ENCODE measurements at places on chromosomes 1 and 21.

- no peak for DNase-seq
These were observed 57.4 kb downstream of the SSX2IP start for GRCh38 chr1:84632673-84633434.

GRCh38 chr1:12519693-12520364, 98.2 kb downstream of the DHRS3 start:
- no peak for DNase-seq

- DNase-seq = no peak
These were observed 21.5 kb downstream of the NDUFS5 start for GRCh38 chr1:39047374-39048229.

- DNase-seq = no peak
These were observed 46.5 kb downstream of the SIM2 start for GRCh38 chr21:36745459-36745858.

- DNase-seq = no peak
These were observed 20.6 kb upstream of the PPM1J start for GRCh38 chr1:112735752-112736151.

- no peak for DNase-seq
These were observed 380.5 kb upstream of the VAMP3 start for GRCh38 chr1:7390604-7391000.

- peak; percentile 64 for DNase-seq
These were observed 74.6 kb downstream of the ARID4B start for GRCh38 chr1:235253219-235253962.

GRCh38 chr1:201019321-201019977, 4.1 kb downstream of the KIF21B start:
- peak; percentile 85 for DNase-seq

DNA sequence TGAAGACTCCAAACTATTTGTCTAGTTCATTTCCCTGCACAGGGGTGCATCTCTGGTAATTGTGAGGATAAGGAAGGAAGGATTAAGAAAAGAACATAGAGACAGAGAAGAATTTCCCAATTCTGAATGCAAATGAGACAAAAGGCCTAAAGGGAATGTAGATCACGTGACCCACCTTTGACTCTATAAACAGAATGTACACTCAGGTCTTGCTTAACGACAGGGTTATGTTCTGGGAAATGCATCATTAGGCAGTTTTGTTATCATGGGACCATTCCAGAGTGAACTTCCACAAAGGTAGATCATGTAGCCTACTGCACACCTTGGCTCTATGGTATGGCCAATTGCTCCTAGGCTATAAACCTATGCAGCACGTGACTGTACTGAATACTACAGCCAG, 252.3 kb upstream of the ZP4 start:
- no peak for DNase-seq

DNA sequence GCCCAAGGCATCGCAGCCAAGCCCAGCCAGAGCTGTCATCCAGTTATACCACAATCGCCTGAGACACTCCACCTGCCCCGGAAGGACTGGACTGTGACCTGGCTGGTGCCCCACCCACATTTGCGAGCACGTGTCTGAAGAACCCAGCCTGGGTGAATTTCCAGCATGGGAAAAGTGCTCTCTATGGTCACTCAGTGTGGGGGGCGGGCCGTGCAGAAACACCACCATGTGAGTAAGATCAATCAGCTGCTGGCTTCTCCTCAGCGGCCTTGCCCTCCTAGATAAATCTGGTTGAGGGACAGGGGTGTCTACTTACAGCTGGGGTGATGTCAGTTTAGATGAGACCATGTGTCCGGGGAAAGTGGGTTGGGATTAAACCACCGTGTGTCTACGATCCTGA, 44.8 kb downstream of the URB1 start:
- no peak for DNase-seq

GRCh38 chr1:109783436-109783835, 19.7 kb upstream of the EPS8L3 start:
- DNase-seq = no peak

GRCh38 chr21:19261731-19262376, 858.3 kb upstream of the TMPRSS15 start:
- DNase-seq = no peak

GRCh38 chr1:1918901-1919303, at the start of gene TMEM52:
Gene TMEM52 (minus strand): TSS chr1:1919279. CDS start chr1:1919265, 14 bp downstream.
- no peak for DNase-seq

- DNase-seq = no peak
These were observed 6.8 kb downstream of the ETV3L start for GRCh38 chr1:157092831-157093230.

- no peak for DNase-seq
These were observed 73.1 kb upstream of the SCCPDH start for GRCh38 chr1:246651012-246651695.

DNA sequence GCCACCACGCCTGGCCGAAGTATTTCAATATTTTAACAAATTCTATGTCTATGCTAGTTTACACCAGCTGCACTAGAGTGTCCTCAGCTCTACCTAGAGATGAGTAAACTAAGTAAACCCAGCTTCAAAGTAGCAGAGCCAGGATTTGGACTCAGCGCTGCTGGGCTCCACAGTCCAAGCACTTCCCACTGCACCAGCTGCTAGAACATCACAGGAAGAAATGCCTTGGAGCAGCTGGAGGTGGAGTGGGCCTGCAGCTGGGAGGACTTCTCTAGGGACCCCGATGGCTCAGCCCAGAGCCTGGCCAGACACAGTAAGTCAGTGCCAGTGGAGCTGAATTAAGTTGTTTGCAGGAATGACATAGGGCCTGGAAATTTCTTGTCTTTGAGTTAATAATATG, 10.2 kb upstream of the SMIM12 start:
- DNase-seq = no peak

- DNase-seq = no peak
These were observed 16.0 kb downstream of the RRP1 start for GRCh38 chr21:43805275-43805800.

GRCh38 chr1:240491156-240491555, 120.8 kb downstream of the GREM2 start:
- no peak for DNase-seq

GRCh38 chr1:151713044-151713443, 3.6 kb downstream of the CELF3 start:
- no peak for DNase-seq

DNA sequence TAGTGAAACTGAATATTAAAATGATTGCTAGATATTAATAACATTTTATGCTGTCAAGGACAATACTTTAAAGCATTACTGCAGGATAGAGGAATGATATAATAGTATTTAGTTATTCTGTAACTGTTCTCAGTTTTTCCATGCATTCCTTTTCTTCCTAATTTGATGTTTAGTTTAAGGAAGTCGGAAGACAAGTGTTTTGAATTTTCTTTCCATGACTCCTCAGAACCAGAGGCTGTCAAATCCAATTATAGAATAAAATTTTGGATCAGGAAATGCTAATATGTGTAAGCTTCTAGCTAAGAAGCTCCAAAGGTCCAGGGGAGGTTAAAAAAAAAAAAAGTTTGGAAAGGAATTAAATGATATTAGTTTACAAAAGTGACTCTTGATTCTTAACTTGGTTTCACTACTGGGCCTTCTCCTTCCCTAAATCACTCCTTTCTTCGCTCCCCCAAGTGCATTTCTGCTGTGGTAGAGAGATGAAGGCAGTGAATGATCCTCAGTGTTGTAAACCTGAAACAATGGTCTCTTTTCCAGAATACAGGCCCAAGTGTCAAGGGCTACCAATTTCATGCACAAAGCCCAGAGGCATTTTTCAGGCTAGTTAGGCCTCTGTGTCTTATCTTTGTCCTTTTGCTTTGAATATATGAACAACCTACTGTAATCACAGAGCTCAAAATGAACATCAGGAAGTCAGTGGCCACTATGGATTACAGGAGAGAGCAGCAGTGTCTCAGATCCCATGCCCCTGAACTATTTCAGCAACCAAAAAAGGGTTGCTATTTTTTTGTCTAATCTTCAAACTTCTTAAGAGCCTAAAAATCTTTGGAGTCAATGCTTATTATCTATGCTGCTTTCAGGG, 6.2 kb downstream of the ADSS2 start:
- no peak for DNase-seq

- DNase-seq = no peak
These were observed 317.3 kb downstream of the COL11A1 start for GRCh38 chr1:102790997-102791396.

- DNase-seq = no peak
These were observed 22.2 kb downstream of the SGIP1 start for GRCh38 chr1:66556161-66556611.

DNA sequence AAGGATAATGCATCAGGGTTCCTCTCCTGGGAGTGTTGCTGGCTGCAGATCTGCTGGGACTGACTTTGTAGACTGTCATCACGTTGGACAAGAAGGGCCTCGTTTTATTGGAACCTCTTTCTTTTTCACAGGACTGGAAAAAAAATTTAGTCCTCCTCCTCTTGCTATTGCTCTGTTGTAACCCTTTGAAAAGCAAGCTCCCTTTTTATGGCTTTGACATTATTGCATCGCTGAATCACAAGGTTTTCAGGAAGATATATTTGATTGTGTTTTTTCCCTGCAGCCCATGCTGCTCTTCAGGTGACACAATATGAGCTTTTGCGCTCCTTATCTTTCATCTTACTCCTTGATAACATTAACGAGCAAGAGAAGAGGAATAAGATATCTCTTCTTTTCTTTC, 290.9 kb downstream of the CAMTA1 start:
- DNase-seq = no peak

- no peak for DNase-seq
These were observed 16.3 kb downstream of the CRB1 start for GRCh38 chr1:197284325-197284724.

DNA sequence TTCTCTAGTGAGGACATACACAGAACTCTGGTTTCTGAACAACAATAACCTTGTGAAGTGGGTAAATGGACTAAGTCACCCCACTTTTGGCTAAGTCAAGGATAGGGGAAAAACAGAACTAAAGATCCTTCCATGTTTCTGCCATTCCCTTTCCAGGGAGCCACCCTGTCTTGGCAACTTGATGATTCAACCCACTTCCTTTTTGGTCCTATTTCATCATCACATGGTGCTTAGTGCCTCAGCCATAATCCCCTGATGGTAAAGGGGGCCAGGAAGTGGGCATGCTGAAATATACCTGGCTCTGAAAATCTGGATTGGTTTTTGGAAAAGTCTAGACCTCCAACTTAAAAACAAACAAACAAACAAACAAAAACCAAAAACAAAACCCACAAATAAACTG, 206.4 kb upstream of the FOXD3 start:
- DNase-seq = no peak

GRCh38 chr1:54409156-54410142, 3.3 kb upstream of the SSBP3 start:
- no peak for DNase-seq

- DNase-seq = peak; percentile 23
These were observed 58.6 kb downstream of the ADARB1 start for GRCh38 chr21:45132841-45133573.

GRCh38 chr1:93349231-93350135, 3.8 kb downstream of the DR1 start:
- DNase-seq = no peak

DNA sequence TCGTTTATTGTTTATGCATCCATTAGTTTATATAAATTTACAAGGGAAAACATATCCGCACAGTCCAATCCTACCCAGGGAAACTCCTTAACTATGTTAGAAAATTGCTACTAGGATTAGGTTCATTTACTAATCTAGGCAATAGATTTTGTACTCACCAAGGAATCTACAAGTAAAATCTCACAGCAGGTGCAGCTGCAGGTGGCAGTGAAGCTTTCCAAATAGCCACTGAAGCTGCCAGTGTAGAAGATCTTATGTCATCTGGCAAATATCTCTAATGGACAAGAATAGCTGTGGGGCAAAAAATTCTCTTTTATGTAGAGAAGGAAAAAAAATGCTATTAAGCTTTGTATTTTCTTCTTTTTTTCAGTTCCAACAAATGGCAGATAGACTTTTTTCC, 963.4 kb upstream of the ADGRL4 start:
- no peak for DNase-seq

GRCh38 chr1:48955774-48956173, 179.1 kb upstream of the BEND5 start:
- DNase-seq = no peak

DNA sequence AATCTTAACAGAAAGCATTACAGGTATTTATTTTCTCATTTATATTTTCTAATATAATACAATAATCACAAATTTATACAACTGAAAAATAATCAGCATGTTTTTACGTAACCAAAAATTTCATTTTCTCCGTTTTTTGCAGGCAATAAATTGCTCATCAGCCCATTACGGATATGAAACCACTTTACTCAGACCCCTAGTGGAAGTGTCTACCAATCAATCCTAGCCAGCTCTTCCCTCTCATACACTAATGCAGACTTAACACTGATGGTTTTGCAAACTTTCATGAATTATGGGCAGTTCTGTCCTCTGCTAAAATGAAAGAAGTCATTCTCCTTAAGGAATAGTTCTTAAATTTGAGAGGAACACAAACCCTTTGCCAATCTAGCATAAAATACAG, 124.7 kb downstream of the EIF4G3 start:
- DNase-seq = no peak

DNA sequence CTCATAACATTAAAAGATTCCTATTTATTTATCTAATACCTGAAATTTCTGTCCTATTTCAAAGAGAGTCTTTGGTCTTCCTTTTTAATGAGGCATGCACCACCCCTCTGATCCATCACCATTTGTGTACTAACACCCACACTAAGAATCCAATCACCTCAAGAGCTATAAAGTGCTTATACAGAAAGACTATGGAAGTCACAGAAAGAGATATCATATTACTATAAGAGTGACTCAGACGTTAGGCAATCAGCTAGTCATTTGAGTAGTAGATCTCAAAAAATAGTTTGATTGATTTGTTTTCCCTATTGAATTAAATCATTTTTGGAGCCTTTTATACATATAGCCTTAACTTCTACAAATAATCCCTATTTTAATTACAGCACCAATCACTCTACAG, 46.1 kb downstream of the NME7 start:
- DNase-seq = no peak

GRCh38 chr21:41750051-41750450, 16.8 kb downstream of the RIPK4 start:
- no peak for DNase-seq

GRCh38 chr1:161933592-161934588, 89.8 kb downstream of the OLFML2B start:
- DNase-seq = peak; percentile 32

DNA sequence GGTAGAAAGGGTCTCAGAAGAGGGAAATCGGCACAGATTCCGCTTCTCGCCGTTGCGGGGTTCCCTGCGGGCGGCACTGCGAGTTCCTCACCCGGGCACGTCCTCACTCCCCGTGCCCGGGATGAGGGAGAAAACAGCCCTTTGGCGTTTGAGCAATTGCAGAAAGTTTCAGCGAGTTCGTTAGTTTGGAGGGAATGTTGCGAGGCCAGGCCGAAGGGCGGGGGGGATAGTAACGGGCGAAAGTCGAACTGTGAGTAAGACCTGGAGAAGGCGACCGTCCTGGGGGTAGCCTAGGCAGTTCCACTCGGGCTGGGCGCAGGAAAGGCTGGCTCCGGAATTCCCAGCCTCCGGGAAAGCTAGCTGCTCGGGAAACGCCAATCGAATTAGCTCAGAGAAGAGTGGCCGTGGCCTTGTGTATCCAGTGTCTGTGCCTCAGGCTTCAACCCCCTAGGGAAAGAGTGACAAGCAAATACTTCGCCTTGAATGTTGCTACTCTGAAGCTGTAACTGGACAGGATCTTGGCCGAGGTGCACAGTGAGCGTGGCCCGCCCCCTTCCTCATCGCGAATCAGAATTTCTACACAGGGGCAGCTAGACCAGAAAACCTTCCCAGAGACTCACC, 787 bp downstream of the PTGFR start:
- DNase-seq = no peak

- no peak for DNase-seq
These were observed 80.0 kb upstream of the TNR start for GRCh38 chr1:175823406-175823805.

Data from GDM1 (cell line).